ENCODE measurements at places on chromosomes 5 and 9.

DNA sequence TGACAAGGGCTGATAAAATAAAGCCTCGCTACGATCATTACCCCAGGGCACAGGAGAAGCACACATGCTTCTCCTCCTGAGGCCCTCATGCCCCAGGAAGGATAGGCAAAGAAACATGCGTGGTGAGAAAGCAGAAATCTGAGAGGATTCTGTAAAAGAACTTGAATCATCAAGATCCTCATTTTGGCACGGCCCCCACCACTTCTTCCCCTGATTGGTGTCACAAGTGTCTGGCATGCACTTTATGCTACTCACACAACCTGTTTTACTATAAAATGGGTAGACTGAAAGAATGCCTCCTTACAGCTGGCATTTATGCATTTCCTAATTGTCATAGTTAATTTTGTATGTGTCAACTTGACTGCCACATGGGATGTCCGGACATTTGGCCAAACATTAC lies 32.1 kb downstream of the PCA3 start:
- DNase-seq = no peak

GRCh38 chr9:70013598-70014196 lies 30.0 kb upstream of the MAMDC2 start:
- no peak for DNase-seq

DNA sequence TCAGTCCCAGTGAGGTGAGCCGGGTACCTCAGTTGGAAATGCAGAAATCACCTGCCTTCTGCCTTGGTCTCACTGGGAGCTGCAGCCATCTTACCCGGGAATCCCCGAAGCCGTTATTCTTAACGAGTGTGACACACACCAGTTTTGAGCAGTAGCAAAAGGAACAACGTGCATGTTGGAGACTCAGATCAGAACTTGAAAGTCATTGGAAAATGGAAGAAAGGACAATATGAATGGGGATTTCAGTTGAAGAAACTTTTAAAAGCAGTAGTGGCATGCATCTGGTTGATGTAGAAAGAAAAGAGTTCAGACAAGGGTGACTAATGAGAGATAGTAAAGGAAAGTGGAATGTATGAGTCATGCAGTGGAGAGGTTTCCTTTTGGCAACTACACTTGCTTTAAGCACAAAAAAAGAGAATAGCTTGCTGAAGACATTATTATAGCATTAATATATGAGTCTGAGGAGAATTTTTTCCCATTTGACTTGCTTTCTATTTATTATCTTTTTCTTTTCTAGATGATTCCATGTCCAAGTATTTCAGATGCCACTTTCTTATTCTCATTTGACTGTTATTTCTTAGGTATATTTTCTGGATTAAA lies 44.4 kb upstream of the ANKDD1B start:
- no peak for DNase-seq

- DNase-seq = no peak
These were observed 561.5 kb downstream of the SEMA5A start for GRCh38 chr5:8984386-8984785.

DNA sequence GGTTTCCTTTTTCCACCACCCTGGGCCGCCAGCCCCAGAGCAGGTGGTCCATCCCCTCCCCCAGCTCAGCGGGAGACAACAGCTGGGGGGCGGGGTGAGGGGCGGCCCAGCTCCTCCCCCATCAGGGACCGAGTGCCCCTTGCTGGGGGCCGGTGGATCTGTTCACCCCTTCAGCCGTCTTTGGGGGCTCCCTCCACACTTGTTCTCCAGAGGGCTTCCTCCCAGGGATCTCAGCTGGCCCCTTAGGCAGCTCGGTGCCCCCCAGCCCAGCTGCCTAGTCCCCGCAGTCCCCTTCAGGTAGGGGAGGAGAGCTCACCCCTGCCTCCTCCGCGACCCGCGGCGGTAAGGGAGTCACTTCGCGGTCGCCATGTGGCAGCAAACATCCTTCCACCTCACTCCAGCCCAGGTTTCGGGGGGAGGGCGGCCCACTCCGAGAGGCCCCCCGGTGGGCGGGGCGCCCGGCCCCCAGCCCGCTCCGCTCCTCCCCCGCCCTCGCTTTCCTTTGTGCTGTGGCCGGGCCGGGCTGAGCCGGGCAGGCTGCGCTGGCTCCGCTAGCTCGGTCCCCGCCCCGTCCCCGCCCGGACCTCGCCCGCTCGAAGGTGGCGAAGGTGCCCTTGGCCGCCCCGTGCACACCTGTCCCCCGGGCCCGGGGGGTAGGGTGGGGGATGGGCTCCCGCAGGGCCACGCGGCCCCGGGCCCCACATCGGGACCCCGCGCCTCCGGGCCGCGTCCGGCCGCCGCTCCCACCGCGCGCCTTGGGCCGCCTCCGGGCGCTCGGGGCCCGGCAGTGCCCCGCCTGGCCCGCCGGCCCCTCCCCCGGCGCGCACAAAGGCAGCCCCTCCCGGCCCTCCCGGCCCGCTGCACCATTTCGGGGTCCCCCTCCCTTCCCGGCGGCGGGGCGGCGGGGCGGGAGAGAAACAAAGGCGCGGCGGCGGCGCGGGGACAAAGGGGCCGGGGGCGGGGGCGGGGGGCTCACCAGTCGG lies 683 bp downstream of the DBN1 start:
- DNase-seq = no peak

- DNase-seq = no peak
These were observed 68.7 kb upstream of the RNU6ATAC start for GRCh38 chr9:134233022-134233421.

GRCh38 chr9:7370988-7371387 lies 428.6 kb downstream of the DMAC1 start:
- DNase-seq = no peak

GRCh38 chr5:181243018-181243563 lies 615 bp downstream of the RACK1 start:
- no peak for DNase-seq

GRCh38 chr5:173303878-173304590 lies 24.2 kb downstream of the STC2 start:
- no peak for DNase-seq

DNA sequence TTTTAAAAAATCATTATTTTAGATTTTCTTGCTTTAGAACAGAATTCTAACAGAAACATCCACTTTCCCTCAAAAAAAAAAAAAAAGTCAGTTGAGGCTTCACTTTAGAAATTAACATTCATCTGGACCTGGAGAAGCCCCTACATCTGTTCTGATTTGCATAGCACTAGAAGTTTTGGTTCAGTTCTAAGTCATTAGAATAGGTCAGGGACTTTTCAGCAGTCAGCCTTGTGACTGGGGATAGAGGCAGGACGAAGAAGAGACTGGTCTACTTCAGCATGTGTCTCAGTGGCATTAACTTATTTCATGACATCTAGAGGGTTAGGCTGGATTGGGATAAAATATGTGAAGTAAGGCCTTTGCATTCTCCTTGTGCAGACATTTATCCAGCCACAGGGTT lies 215.8 kb upstream of the DAB2 start:
- no peak for DNase-seq

DNA sequence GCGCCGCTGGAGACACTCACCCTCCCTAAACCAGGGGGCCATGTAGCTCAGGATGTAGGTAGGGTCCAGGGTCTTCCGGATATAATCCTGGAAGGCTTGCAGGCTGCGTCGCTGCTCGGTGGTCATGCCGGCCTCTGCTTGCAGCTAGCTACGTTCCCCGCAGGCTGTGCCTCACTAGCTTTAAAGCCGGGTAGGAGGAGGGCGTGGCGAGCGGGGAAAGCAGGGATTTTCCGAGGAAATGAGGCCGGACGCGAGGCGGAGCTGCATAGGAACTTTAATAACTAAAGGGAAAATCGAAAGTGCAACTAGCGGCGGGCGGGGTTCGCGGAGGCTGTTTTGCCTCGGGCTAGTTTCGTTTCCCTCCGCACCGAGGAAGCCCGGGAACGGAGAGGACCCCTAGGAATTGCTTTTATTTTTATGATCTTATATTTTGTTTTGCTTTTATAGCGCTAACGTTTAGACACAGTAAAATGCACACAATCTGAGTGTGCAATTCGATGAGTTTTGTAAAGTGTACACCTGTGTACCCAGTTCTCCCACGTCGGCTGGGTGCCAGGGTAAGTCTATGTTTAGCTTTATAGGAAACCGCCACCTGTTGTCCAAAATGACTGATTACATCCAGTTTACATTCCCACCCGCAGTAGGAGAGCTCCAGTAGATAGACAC lies at the start of gene RIGI:
TSS of gene RIGI (minus strand) at position 156 of the 666 bp plus-strand sequence. CDS start at position 126, 30 bp downstream.
- DNase-seq = peak; percentile 71

DNA sequence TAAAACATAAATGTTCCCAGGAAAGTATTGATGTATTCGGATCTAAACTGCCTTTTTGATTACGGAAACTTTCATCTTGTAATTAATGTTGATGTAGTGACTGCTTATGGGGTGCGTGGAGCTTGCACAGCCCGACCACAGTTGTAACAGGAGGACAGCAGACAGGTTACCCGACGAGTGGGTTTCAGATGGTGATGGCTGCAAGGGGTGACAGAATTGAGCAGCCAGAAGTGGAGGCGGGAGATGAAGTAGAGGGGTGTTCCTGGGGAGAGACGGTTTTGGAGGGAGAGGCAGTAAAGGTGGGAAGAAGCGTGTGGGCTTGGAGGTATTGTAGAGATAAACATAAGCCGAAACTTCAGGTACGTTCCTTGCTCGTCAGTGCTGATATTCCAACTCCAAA lies 5.8 kb downstream of the CEP72 start:
- no peak for DNase-seq

GRCh38 chr5:126914801-126915436 lies 115.4 kb downstream of the MARCHF3 start:
- DNase-seq = no peak

DNA sequence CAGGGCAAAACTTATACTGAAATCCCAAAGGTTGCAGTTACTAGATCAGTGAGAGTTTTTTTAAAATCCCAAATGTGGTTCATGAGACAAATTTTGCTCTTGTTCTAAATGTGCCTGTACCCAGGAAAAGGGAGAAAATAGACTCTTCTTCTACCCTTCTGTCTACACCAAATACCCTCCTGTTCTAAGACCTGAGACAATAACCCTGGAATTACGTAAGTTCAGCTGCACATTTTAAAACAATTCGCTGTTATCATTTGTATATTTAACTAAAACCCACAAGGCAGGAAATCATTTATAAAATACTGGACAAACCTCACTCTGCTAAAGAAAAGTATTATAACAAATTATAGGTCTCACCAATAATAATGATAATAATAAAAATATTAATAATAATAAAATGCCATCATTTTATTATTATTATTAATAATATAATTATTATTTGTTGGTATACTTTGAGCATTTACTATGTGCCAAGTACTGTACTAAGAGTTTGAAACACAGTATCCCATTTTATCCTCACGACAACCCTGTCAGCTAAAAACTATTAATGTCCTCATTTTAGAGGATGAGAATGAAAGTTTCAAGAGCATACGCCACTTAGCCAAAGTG lies 49.8 kb upstream of the AFAP1L1 start:
- DNase-seq = no peak

- no peak for DNase-seq
These were observed 30.1 kb downstream of the ITGA1 start for GRCh38 chr5:52817818-52818217.

GRCh38 chr5:36889264-36889663 lies 12.7 kb downstream of the NIPBL start:
- DNase-seq = no peak

DNA sequence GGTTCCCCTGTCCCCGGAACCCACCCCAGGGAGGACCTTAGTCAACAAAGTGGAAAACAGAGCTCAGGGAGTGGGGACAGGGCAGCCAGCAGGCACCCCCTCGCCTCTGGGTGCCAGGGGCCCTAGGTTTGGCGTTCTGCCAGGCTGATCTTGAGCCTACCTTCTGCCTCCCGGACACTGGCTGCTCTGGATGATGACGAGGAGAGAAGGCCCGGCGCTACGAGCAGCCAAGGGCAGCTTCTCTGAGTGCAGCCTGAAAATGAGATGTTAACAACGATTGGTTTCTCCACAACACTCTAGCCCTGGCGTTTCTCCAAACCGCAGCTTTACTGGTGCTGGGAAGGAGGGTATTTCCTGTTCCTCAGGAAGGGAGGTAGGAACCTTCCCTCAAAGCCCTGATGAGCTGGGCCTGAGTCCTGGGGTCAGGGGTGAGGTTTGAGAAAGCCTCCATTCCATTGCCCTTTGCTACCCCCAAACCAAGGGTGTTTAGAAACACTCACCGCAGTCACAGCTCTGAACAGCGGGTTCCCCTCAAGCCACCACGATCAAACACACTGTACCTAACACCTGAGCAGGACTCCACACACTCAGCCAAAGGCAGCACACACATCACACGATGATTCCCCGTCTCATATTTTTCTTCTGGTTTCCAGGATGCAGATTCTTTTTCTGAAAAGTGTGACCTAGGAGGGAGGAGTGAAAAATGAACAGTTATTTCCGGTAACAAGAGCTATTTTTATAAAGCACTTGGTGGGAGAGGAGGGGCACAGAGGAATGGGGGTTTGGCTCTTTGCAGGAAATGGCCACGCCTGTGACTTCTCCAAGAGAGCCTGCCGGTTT lies at the start of gene STING1:
TSS of gene STING1 (minus strand) at position 709 of the 840 bp plus-strand sequence. CDS start 1,054 bp downstream, outside the sequence.
- DNase-seq = no peak

DNA sequence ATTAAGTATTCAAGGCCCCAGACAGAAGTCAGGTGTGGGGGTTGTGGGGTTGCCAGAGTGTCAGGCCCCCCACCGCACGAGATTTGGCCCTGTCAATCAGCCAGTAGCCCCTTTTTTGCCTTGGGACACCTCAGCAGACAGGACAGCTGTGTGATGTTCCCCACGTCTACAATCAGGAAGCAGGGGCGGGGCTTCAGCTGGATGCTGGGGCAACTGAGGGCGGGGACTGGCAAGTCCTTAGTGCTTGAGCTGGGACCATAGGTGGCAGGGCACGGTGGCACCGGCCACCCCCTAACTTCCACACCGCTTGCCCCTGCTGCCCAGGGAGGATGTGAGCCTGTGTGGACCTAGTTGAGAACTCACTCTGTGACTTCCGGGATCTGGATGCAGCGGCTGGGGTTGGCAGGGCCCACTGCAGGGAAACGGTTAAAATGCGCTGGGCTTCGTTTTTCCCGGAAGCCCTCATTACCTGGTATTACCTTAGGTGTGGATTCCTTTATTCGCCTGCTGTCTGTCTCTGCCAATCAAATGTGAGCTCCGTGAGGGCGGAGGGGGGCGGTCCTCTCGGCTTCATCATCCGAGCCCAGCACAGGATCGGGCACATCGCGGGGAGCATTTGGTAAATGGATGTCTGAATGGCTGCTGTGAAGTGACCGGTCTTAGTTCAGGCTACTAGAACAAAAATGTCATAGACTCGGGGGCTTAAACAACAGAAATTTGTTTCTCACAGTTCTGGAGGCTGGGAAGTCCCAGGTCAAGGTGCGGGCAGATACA lies 7.5 kb upstream of the GTF3C5 start:
- DNase-seq = no peak
